ENCODE measurements at places on chromosomes 6 and 20. TPM values are rescaled to one million over a fixed set of nuclear protein-coding genes. Genes with fewer than 3 reads are reported as not detected.

TCP11 gene
- 0.99 TPM for total RNA-seq

TMX4 gene
- total RNA-seq, result 101 TPM

ENPP5 gene
- 8.9 TPM for total RNA-seq

KHDC1 gene
- total RNA-seq, result 5.5 TPM

DLL1 gene
- total RNA-seq, result 23.6 TPM

PTCHD4 gene
- 10.0 TPM for total RNA-seq

PRR18 gene
- 0.22 TPM for total RNA-seq

C6orf141 gene
- 0.77 TPM for total RNA-seq

TP53RK gene
- 23.3 TPM for total RNA-seq

MEP1A gene
- not detected for total RNA-seq

PRDM13 gene
- 16.6 TPM for total RNA-seq

PTK6 gene
- total RNA-seq, result 1.3 TPM

CYP39A1 gene
- 18.6 TPM for total RNA-seq

HLA-E gene
- 137 TPM for total RNA-seq

MYLK4 gene
- 9.9 TPM for total RNA-seq

ZBTB22 gene
- total RNA-seq, result 26.7 TPM

LY6G6F gene
- not detected for total RNA-seq

PSORS1C1 gene
- total RNA-seq, result 0.22 TPM

LHFPL5 gene
- 0.27 TPM for total RNA-seq

BMP6 gene
- total RNA-seq, result 13.1 TPM

PSMF1 gene
- 66.6 TPM for total RNA-seq

COL10A1 gene
- 8.5 TPM for total RNA-seq

PDRG1 gene
- 9.5 TPM for total RNA-seq
